HFFc6 (cell line): ENCODE measurements at places on chromosomes 13 and 19.

DNA sequence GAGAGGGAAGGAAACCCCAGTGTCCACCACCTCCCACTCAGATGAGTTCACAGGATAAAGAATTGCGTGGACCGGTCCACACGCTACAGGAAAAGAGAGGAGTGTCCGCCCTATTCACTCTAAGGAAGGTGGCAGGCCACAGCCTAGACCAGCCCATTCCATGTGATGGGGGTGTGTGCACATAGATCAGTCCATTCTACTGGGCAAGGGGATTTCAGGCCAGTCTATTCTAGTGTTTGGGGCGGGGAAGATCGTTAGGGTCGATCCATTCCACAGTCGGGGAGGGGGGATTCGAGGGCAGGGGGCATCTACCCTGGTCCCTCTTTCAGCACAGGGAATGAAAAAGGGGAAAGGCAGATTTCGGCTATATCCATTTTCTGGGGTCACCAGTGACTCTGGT lies 7.8 kb downstream of the FIZ1 start:
- DNase-seq, result no peak

DNA sequence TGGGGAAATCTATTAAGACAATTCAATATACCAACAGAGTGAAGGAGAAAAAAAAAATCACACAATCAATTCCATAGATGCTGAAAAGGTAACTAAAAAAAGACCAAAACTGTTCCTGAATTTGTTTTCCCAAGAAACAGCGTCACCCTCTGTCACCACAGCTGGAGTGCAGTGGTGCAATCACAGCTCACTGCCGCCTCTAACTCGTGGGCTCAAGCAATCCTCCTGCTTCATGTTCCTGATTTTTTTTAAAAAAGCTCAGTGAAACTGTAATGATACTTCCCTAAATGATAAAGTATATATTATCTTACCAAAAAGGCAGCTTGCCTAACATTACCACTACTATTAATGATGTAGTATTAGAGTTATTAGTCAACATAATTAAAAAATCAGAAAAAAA lies 19.6 kb upstream of the ZFP14 start:
- no peak for DNase-seq

DNA sequence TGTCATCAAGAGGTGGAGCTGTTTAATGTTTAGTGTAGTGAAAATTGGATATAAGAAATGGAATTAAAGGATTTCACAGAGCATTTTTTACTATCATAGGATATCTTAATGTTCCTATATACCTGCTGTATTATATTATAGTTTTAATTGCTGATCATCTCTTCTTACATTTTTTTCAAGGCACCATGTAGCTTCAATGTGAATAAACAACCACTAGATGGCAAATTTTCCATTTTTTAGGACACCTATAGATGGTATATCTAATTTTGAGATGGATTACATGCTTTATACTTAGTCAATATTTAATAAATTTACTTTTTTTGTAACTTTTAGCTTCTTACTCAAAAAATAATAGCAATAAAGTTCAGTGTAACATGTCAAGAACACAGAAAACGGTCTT lies 9.0 kb upstream of the ATXN8OS start:
- DNase-seq, result no peak

GRCh38 chr13:97978651-97979050 lies 25.2 kb downstream of the IPO5 start:
- DNase-seq, result peak; percentile 37

DNA sequence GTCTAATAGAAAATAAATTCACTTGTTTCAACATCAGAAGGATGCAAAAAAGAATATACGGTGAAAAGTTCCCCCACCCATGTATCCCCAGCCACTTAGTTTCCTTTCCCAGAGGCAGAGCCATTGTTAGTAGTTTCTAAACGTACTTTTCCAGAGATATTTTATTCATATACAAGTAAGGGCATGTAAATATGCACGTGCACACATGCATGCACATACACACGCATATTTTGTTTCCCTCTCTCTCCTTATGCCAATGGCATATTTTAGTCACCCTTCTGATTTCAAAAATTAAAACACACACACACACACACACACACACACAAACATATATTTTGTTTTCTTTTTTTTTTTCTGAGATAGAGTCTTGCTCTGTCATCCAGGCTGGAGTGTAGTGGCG lies 147.4 kb downstream of the PDS5B start:
- DNase-seq, result no peak
